CD4-positive, alpha-beta T cell treated with Interleukin-12 subunit alpha and Interleukin-12 subunit beta, for 1 hour (primary cell): ENCODE measurements at places on chromosomes 12 and 14.

DNA sequence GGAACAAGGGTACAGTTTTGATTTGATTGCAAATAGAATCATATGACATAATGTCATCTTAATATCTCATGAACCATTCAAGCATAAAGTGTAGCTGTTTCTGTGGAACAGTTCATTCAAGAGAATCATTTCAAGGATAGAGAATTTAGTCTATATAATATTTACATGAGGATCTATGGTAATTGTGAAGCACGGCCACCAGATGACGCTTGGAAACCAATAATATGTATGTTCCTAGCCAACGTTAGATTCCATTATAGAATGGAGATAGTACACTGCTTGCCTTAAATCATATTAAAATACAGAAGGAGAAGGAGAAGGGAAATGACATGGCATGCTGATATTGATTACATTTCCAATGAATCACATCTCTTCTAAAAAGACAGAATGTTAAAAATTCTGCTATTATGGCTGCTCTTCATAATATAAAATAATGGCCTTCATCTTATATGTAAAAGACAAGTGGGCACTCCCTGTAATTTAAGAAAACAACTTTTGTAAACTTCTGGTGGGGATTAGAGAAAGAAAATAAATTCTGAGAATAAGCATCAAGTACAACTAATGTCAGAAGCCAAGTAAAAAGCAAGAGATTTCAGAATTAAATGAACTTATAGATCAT is 351.0 kb downstream of the NAV3 start:
- no peak for DNase-seq

GRCh38 chr14:77590845-77591485 is 25.5 kb downstream of the SPTLC2 start:
- DNase-seq: no peak

DNA sequence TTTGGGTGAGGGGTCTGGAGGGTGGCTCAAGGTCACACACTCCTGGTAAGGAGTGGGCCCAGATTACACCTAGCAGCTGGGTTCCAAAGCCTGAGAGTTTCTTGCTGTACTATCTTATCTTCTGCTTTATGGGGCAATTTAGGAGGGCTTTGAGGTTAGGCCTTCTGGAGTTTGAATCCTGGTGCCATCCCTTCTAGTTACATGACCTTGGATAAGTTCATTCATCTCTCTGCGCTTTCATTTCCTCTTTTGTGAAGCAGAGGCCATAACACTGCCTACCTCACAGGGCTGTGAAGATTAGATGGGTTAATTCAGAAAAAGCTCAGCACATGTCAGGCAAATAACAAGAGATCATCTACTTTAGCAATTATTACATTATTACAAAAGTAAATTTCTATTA is 7.4 kb upstream of the KRT77 start:
- DNase-seq: no peak

- no peak for DNase-seq
Observed at GRCh38 chr14:76186308-76187027, 34.7 kb downstream of the GPATCH2L start.

DNA sequence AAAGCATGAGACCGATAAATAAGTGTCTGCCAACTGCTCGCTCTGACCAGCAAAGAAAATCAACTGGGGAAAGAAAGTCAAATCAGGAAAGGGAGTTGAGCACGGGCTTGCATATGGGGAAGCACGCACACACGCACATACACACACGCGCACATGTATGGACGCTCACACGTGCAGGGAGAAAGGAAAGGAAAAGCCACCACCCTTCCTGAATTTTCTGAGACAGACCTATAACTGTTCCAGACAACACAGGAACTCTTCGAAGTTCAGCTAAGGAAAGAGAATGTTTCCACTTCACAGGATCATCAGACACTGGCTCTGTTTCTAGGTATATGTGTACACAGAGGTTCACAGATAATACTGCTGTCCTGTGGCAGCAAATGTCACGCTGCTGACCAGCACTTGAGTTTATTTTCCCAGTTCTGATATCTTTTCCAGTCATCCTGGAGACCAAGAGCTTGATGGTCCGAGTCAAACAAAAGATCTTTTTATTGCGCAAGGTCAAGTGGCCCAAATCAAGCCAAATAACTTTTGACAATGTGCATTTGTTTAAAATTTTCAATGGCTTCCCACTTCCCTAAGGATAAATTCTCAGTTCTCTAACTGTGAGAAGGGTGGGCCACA is 82.1 kb upstream of the TMCC3 start:
- DNase-seq: no peak

DNA sequence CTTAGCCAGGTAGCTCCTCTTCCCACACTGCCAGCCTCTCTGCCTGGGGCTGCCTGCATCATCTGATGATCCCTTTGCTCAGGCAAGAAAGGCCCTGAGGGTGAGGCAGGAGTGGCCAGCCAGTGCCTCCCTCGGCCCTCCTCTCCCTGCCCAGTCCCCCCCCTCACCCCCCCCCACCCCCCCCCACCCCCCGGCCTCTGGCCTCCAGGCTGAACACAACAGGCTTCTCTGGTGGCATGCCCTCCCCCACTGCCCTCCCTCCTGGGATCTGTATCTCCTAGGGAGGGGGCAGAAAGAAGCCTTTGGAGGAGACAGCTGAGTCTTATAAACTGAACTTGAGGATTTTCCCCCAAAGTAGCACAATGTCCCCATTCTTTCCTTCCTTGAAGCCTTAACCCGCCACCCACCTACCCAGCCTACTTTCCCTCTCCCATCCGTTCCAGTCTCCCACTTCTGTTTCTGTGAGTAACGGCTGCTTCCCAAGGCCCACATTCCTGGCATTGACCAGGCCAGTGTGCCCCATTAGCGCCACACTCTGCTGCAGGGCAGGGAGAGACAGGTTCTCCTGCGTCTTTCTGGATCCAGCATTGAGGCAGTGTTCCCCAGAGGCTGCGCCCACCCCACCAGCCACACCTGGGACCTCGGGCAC is 82.1 kb downstream of the B4GALNT3 start:
- no peak for DNase-seq
